ENCODE measurements at places on chromosomes 6 and 20.
A peak's percentile ranks its signal among the peaks of the same experiment; 100 is the strongest.

DNA sequence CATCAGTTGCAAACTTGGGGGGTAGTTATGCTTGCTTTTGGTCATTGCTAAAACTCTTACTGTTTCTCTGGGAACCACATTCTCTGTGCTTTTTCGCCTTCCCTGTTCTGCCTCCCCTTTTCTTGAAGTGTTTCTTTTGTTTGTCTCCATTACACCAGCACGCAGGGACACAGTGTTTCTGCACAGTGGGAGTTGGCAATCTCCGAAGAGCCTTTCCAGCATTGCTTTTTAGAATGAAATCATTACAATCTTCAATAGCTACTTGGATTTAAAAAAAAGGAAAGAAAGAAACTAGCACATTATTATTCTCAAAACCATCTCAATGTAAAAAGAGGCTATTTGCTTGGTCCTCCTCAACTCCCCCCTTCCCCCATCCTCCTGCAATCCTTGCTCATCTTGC, 536.7 kb upstream of the MMS22L start:
- no peak for DNase-seq

DNA sequence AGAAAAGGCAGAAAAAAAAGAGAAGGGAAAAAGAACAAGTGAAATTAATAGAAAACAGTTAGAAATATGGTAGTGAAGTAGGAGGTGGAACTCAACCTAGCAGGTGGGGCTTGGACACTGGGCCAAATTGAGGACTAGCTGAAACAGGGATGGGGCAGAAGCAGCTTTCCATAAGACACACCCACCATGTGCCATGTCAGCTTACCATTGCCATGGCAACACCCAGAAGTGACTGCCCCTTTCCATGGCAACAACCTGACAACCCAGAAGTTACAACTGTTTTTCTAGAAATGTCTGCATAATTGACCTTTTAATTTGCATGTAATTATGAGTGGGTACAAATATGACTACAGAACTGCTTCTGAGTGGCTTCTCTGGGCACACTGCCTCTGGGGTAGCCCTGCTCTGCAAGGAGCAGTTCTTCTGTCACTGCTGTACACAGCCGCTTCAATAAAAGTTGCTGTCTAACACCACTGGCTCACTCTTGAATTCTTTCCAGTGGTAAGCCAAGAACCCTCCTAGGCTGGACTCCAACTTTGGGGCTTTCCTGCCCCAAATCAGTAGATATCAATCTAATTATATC, 35.9 kb upstream of the SLC24A3 start:
- no peak for DNase-seq

DNA sequence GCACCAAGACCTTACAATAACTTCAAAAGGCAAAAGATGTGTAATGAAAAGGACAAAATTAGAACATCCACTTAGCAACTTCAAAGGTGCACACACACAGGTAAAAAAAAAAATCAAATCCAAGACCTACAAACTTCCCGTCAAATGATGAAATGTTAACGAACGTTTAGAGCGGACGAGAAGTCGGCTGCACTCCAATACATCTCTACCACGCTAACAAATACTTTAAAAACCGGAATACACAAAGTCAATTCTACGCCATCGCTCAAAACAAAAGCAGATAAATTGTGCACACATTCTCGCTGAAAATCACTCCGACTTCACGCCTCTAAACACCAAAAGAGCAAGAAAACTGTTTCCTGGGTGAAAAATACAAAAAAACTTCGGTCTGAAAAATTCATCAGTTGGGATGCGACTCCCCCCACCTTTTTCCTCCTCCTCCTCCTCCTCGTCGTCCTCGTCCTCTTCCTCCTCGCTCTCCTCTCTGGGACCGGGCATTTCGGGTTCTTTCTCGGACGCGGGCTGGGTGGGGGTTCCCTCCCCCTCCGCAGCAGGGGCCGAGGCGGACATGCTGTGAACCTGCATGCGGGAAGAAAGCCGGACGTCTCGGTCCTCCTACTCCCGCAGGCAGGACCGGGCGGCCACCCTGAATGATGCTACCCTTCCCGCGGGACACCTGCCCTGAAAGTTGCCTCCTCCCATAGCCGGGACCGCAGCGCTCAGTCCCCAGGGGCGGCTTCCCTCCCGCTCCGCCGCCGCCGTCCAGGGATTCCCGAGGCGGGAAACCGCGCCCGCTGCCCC, 712 bp downstream of the DEK start:
- peak; percentile 11 for DNase-seq

DNA sequence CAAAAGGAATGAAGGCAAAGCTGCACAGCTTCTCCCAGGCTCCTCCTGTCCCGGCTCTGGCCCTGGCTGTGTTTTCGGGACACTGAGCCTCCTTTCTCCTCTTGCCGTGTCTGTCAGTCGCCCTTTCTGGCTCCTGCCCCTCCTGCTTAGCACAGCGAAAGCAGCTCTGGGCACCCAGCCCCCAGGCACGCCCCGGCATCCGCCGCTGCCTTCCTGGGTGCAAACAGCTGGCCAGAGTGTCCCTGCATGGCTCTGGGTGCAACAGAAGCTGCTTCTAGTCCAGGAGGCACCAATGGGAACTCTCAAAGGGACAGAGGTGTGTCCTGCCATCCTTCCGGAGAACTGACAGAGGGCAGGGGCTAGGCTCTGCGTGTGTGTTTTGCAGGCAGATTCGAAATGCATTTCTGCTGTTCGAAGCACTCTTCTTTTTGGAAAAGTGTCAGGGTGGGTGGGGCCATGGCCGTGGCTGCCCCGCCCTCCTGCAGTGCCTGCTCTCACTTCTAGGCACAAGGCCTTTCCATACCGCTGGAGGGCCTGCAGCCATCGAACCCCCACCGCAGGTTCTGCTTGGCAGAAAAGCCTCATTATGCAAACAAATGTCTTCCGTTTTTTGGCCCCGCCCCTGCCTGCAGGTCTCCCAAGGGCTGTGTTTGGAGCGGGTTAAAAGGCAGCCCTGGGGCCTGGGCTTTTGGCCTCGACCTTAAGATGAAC, 15.5 kb downstream of the COL9A3 start:
- peak; percentile 80 for DNase-seq

DNA sequence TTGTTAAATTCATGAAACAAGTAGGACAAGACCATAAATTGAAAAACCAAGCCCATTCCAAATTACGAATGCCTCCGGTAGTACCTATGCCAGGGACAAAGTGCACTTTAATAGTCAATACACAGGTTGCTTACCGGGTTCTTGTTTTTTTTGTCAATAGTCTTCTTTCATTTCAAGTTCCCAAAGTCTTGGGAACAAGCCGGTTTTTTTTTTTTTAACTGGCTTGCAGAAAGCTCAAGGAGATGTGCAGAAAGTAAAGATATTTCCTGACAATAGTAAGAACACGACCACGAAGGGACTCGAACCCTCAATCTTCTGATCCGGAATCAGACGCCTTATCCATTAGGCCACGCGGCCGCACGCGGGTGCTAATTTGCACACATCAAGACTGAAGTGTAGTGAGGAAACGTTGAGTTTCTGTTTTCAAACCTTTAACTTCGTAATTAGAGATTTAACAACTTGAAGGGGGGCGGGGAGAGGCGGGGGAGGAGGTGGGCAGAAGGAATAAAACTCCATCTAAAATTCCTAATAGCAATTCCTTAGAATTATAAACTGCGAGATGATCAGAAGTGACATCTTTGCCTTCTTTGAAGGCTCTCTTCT, 181.0 kb downstream of the TRIM27 start:
- DNase-seq: no peak

- DNase-seq: no peak
Measured at GRCh38 chr6:78896227-78896626, 28.9 kb downstream of the IRAK1BP1 start.

DNA sequence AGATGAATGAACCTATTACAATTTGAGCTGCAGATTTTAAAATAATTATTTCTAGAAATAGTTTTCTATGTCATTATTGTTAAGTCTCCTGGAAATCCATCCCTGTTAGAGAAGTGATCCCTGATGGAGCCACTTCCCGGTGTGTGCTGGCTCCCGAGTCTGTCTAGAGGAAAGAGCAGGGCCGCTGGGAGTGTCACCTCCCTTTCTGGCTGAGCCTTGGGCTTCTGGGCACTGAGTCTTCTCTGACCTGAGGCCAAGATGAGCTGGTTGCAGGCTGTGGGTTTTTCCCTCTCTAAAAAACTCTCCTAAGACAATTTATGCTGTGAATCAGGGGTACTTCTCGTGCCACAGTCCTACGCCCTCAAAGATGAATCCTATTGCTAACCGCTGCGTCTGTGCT, 28.8 kb upstream of the TCFL5 start:
- no peak for DNase-seq

- DNase-seq: no peak
Measured at GRCh38 chr6:2144210-2144609, 101.2 kb downstream of the GMDS start.

DNA sequence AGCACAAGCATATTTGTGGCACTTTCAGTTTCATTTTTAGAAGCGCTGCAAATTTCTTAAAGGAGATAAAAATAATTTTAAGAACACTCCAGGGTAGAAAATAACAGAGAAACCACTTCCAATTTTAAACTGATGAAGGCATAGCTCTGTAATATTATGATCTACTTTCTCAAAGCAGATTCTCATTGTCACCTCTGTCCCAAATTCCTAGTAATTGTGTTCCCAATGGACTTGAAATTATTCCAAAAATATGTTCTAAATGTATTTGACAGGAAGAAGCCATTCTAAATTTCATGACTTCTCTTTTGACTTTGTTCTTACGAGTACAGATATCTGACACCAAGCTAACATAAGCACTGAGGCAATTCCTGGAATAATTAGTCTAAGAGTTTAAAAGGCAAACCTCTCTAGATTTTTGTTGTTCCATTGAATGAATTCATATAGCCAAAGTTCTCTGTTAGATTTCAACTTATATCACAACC, 140.2 kb upstream of the CARMIL1 start:
- peak; percentile 62 for DNase-seq

- DNase-seq: peak; percentile 70
Measured at GRCh38 chr20:32358883-32359632, 927 bp downstream of the ASXL1 start.

DNA sequence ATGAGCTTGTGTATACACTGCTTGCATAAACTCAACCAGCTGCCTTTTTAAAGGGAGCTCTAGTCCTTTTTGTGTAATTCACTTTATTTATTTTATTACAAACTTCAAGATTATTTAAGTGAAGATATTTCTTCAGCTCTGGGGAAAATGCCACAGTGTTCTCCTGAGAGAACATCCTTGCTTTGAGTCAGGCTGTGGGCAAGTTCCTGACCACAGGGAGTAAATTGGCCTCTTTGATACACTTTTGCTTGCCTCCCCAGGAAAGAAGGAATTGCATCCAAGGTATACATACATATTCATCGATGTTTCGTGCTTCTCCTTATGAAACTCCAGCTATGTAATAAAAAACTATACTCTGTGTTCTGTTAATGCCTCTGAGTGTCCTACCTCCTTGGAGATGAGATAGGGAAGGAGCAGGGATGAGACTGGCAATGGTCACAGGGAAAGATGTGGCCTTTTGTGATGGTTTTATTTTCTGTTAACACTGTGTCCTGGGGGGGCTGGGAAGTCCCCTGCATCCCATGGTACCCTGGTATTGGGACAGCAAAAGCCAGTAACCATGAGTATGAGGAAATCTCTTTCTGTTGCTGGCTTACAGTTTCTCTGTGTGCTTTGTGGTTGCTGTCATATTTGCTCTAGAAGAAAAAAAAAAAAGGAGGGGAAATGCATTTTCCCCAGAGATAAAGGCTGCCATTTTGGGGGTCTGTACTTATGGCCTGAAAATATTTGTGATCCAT, 15.3 kb downstream of the TNFAIP3 start:
- DNase-seq: no peak

DNA sequence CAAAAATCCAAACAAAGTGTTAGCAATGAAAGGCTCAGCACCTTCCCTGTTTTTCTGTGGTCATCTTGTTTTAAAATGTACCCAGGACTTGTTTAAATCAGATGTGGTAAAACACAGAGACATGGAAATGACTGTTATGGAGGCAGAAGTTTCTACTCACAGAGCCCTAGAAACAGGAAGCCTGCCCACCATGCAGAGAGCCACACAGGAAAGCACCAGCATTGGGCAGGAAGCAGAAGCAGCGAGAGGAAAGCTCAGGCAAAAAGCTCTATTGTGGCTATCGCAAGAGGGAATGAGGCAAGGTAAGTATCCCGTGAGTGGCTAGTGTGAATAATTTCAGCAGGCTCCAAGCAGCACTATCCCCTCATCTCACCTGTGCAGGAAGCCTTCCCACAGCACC, 42.8 kb downstream of the GPR6 start:
- DNase-seq: no peak

DNA sequence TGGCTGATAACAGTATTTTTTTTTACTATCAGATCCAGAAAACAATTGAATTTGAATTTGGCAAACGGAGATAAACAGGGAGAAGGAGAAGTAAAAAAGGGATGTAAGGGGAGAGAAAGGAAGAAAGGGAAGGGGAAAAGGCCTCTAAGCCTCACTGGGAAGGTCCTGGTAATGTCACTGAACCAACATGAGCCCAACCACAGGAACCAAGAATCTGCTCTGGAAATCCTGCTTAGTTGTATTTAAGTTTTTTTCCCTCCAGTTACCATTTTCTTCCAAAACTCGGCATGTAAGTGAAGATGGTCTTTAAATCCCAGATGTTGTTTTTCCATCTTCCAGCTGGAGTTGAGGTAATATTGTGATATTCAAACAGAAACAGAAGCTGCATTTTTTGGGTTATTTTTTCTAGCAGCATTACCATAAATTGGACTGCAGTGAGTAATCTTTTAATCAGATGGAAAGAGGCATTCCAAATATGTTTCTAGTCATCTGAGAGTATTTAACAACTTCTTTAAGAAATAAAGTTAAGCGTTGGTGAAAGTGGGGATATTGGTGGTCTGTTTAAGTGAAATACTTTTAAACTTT, 91.1 kb downstream of the TXNDC5 start:
- no peak for DNase-seq

- DNase-seq: no peak
Measured at GRCh38 chr6:41940759-41941279, 789 bp downstream of the CCND3 start.

GRCh38 chr20:38317422-38317821, 13.5 kb downstream of the BPI start:
- no peak for DNase-seq

GRCh38 chr6:154301839-154302752, 54.5 kb downstream of the IPCEF1 start:
- DNase-seq: no peak

- no peak for DNase-seq
Measured at GRCh38 chr6:108027056-108027455, 47.5 kb downstream of the OSTM1 start.

DNA sequence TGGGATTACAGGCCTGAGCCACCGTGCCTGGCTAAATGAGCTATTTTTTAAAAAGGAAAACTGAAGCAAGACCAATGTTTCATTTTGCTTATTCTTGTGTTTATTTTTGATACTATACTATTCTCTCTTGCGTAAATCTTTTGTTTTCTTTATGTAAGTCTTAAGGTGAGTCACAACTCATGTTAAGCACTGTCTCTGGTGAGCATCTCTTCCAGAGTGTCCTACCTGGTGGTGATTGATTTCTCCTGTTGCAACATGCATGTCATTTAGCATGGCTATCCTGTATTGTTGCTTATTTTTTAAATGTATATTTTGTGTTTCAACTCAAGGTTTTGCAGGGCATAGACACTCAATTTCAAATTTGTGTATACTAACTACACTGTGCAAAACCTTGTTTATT, 336.0 kb downstream of the RFPL4B start:
- no peak for DNase-seq

Data from hematopoietic multipotent progenitor cell treated with erythropoietin and hydrocortisone succinate and interleukin-3 and kit ligand, for 15 days (in vitro differentiated cells).